Bronchial epithelial cell (primary cell): ENCODE measurements at places on chromosomes 3 and 15.

GRCh38 chr15:83837945-83838571 lies 184.1 kb downstream of the ADAMTSL3 start:
- DNase-seq: peak; percentile 24

GRCh38 chr15:92953566-92953965 lies 53.4 kb downstream of the CHD2 start:
- DNase-seq: no peak

- DNase-seq: peak; percentile 26
These were observed 78.7 kb upstream of the TSC22D2 start for GRCh38 chr3:150329408-150329807.

- peak; percentile 27 for DNase-seq
These were observed 350.7 kb downstream of the NSUN3 start for GRCh38 chr3:94413336-94414108.

DNA sequence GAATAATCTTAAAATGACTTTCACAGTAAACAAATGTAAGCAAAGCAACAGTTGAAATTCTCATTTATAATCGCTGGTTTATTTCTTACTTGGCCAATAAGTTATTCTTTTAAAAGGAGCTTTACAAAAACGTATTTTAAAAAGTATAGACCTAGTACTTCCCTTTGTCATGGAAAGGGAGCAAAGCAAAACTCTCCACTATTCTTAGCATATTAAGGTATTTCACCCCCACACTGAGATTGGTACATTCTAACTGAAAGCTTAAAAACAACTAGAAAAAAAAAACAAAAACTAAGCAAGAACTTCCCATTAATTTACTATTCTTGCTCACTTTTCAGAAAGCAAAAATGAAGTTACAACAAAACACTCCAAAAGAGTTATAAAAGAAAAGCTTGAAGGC lies 1.5 kb downstream of the ATG3 start:
- no peak for DNase-seq

DNA sequence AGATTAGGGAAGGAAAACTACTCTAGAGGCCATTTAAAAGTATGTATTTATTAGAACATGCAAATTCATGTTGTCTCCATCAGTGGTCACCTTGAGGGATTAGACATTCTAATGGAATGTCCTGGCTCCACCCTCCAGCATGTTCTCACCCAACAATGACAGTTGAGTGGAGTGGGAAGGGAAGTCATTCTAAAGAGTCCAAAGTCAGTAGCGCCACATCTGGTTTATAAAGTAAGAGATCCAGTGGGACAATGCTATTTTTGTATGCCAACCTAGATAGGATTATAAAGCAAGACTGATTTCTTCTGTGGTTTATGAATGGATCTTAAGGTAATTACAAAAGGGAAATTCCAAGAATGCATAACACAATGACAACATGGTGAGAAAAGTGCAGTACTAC lies 33.3 kb downstream of the SLC24A1 start:
- peak; percentile 80 for DNase-seq

GRCh38 chr3:10437995-10438901 lies 67.1 kb downstream of the ATP2B2 start:
- peak; percentile 26 for DNase-seq

DNA sequence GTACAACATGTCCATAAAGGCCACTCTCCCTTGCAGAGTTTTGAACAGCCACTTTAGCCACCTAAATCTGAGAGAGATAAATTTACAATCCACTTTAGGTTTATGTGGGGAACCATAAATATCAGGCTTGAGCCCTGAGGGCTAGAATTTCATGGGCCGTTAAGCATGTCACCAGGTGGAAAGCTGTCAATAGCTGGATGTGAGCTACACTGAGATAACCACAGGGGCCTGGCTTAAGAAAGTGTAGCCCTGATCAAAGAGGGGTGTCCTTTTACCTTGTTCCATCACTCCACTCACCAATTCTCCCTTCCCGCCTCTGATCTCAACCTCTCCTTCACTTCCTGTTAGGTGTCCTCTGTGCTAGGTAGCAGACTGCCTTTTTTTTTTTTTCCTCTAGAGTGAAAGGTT lies 172.8 kb upstream of the ICE2 start:
- no peak for DNase-seq

GRCh38 chr15:31206386-31207181 lies 105.1 kb upstream of the TRPM1 start:
- no peak for DNase-seq

GRCh38 chr15:61994216-61994615 lies 66.0 kb downstream of the VPS13C start:
- peak; percentile 73 for DNase-seq

DNA sequence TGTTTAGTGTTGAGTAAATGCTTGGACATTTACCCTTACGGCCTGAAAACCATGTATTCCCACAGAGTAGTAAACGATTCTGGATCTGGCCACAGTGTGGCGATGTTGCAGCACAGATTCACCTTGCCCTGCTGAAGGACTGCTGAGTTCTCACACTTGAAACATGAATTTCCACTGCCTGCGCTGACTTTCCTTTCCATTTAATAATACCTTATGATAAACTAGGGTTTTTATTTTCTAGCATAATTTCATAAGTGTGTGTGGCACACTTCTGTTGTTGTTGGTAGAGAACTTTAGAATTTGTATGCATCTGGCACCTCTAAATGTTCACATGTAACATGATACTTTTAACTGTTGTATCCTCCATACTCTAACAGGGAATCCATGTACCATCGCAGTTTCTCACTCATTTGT lies 53.9 kb downstream of the C3orf38 start:
- peak; percentile 62 for DNase-seq

DNA sequence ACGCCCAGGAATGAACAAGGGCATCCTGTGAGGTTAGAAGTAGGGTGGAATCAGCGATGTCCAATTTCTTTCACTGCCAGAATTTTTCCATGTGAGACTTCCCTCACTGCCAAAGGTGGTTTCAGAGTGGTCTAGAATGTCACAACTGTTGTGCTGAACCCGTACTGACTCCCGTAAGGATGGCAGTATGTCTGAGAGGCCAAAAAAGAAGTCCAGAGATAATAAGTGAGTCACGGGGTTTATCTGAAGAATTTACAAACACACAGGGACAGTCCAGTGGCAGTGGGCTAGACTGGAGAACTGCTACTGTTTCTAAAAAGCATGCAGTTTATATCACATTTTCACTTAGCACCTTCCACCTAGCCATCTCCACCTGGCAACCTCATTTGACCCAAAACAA lies 160.6 kb upstream of the ATP10A start:
- DNase-seq: no peak

GRCh38 chr15:77511869-77512268 lies 91.2 kb downstream of the HMG20A start:
- no peak for DNase-seq

DNA sequence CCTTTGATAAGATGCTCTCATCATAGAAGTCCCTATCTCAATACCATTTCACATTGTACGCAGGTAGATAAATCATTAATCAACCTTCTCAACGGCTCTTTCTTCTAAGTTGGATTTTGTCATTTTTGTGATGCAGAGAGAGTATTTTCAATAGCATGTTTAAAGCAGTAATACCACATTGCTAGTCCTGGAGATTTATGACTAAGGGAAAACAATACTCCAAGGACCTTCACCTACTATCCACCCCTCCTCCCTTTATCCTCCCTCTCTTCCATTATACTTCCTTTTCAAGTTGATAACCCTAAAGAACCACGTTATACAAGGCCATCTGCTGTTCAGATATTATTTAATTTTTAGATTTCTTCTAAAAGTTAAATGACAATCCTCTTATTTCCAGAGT lies 65.3 kb upstream of the CHMP2B start:
- DNase-seq: no peak

GRCh38 chr3:12193485-12194165 lies 34.9 kb upstream of the TIMP4 start:
- DNase-seq: peak; percentile 98

DNA sequence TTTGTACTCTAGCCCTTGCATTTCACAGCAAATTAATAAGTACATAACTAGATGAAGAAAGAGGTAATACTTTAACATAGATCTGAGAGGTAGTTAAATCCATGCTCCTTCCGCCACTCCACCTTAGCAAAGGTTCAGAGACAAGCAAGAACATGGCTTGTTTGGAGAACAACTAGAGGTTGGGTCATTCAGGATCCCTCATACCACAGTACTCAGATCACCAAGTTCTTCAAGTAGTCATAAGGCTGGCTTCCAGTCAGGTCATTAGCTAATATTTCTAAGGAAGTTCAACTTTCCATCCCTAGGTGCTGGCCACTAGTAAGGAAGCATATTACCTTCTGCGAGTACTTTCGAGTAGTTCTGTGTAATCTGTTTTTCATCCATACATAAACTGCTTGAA lies 44.1 kb downstream of the CD200R1 start:
- peak; percentile 56 for DNase-seq

- DNase-seq: peak; percentile 54
These were observed 28.1 kb downstream of the NKIRAS1 start for GRCh38 chr3:23888617-23889228.

DNA sequence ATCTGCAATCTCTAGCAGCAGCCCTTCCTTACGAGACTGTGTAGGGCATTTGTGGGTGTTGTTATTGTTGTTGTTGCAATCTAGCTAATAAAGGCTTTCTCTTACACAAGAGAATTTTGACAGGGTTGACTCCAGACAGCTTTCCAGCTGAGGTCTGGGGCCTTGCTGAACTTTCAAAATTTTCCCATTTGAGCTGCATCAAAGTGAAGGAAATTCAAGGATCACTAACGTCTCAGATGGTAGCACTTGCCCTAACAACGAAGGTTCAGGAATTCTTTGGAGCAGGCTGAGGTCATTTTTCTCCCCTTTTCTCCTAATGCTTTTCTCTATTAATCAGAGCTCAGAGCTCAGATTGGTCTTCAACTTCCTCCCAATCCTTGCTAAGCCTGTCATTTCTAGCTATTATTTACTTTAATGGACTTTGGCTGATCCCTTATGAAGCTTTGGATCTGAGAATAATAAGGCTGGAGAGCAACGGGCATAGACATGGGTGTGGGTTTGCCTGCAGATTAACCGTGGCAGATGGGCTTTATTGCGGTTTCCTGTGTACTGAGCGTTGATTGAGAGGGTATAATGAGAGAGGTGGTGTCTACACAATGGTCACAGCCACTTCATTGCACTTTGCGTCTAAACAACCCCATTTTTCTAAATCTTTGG lies 614.0 kb upstream of the AGTR1 start:
- DNase-seq: no peak

GRCh38 chr3:165459111-165459510 lies 262.9 kb upstream of the SLITRK3 start:
- peak; percentile 76 for DNase-seq

DNA sequence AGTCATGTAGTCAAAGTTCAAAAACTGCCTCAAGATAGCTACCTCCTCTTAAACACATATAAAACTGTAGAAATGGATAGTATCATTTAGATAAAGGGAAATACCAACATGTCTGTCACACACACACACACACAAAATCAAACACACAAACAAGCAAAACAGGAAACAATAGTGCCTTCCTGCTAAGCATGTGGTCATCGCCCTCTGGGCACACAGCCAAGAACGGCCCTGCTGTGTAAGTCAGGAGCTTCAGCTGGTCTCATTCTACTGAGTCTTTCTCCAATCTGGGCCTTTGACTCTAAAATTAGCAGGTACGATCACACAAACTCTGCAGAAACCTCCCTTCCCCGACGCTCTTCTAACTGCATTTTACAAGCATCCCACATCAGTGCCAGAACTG lies 272.2 kb upstream of the CHRNA7 start:
- DNase-seq: peak; percentile 37

DNA sequence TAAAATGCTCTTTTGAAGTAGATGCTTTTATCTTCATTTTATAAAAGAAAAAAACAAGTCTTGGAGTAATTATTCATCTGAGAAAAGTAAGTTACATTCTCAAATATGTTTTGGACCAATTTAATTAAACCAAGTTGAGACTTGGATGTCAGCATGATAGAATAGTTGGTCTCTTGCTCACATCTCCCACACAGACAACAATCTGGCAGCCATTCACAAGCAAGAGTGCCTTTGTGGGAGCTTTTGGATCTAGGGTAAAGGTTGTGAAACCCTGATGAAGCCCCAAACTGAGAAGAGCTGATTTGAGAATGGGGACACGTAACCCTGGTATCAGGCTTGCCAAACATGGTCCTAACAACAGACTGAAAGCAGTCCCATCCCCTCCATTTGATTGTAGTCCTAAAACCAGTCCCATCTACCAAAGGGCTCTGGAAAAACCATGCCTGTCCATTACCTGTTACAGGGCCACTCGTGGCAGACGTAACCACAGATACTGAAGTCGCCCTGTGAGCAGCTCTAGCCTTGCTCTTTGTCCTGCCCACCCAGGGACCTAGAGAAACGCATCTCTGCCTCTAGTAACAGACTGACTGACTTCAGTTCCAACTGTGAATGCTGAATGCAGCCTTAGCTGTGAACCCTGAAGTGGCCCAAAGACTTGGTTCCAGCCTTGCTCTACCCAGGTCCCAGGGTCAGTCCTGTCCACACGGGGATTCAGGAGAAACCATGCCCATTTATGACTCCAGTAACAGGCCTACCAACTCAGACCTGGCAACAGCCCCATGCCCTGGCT lies 145.5 kb upstream of the SYNPR start:
- no peak for DNase-seq

DNA sequence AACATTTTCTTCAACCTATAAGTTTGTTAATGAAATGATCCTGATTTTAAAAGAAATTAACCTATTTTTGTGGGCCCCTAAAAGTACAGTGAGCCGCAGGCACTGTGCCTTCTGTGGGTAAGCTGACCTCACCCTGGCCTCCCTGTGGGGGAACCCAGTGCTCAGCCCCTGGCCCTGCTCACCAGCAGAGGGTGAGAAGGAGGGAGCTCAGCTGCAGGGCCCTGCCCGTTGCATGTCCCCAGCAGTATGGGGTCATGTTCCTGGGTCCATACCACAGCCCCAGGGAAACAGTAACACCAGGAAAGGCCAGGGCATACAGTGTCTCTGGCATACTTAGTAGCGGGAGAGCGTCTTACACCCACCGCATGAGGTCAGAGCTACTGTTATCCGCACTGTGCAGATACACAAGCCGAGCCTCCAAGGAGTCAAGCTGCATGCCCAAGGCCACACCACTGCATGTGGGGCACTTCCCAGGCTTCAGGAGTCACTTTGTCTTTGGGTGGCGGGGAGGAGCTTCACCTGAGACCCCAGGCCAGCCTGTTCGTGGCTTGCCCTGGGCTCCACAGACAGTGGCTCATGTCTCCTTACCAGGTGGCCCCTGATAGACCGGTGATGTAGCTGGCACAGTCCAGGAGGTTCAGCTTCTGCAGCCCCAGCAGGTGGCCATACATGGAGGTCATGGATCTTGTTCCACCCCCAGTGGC lies 22.6 kb upstream of the EHD4 start:
- no peak for DNase-seq

- DNase-seq: no peak
These were observed 33.0 kb upstream of the AMOTL2 start for GRCh38 chr3:134407239-134407625.

- DNase-seq: peak; percentile 44
These were observed 171.8 kb downstream of the FEZF2 start for GRCh38 chr3:62201438-62202035.

DNA sequence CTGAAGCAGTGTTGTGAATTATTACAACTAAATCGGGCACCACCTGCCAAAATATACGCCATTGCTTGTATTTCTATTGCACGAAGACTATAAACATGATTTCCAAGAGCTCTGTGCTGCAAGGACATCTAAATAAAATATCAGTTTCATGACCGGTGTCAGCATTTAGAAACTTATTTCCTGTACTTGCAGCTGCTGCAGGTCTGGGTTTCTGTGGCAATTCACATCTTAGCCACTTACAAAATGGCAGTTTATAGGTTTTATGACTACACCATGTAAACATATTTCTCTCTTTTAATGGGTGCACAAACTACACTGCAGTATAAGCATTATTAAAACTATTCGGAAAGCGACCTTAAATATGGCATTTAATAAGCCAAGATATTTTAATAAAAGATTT lies 359.4 kb downstream of the VPS13C start:
- DNase-seq: no peak

- no peak for DNase-seq
These were observed 269.2 kb upstream of the CTNNB1 start for GRCh38 chr3:40930131-40930538.
